Hematopoietic multipotent progenitor cell treated with erythropoietin and hydrocortisone succinate and interleukin-3 and kit ligand, for 6 days (in vitro differentiated cells): ENCODE measurements at places on chromosomes 3 and 15.

GRCh38 chr15:52281085-52282035, 14.2 kb downstream of the MYO5C start:
- DNase-seq = no peak

DNA sequence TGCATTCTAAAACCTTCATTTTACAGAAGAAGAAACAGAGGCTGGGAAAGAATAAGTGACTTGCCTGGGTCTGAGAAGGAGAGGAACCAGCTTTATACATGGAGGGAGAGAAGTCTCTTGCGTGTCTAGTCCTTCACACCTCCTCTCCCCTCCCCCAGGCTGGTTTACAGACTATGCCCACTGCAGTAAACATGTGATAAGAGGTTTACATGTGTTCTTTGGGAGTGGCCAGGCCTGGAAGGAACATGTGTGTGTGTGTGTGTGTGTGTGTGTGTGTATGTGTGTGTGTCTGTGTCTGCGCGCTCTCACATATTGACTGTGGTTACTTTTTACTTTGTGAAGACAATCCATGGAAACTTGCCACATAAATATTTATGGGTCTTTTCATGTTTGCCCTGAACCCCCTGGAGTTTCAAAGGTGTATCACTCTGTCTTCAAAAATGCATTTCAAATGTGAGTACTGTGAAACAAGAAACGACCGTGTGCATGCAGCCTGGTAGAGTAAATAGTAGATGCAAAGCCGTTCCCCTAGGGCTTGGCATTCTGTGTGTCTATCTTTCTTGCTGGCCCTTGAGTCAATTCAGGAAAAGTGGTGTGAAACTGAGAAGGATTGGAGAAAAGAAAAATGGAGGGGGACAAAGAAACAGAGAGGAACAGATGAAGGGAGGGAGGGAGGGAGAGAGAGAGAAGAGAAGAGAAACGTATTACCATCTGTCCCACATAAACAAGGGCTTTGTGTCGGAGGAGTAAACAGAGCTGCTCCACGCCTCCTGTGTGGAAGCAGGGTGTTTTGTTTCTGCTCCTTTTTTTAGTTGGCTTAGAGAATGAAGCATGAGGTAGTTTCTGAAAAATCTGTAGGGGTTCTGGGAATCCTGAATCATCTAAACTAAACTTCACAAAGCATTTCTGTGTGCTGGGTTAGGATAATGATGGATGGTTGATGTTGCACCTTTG, 51.7 kb downstream of the CLDN11 start:
- DNase-seq = no peak

- DNase-seq = peak; percentile 87
These were observed 6.3 kb downstream of the RPP25 start for GRCh38 chr15:74950078-74950908.

DNA sequence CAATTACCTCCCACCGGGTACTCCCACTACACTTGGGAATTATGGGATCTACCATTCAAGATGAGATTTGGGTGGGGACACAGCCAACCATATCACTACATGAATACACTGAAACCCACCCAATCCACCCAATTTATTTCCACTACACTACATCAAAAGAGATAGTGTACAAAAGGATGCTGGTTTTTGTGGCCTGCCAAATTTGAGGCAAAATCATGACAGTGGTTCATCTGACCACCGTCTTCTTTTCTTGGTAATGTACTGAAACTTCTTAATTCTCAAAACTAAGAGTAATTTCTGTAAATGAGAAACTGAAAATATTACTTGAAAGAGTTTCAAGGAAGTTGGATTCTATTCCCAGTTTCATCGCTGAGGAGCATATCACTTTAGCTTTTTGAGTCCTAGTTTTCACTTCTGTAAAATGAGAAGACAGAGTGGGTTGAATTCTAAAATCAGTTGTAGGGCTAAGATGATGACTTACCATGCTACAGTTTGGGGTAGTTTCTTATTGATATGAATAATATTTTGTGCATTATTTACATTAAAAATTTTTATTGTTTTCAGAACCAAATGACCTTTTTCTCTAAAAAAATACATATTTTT, 360.4 kb upstream of the CNTN6 start:
- no peak for DNase-seq

DNA sequence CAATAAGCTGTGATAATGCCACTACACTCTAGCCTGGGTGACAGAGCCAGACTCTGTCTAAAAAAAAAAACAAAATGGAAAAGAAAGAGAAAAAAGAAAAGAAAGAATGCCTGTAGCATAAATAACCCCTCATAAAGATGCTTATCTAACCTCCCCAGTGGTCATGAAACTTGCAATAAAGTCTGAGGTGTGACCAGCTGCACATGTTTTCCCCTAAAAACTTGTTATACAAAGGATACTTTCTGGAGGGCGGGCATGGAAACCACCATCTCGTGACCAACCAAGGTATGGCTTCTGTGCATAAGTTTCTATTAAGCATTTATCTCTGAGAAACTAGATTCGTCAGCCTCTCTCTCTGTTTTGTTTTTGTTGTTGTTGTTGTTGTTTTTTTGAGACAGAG, 21.8 kb downstream of the CCDC32 start:
- no peak for DNase-seq

DNA sequence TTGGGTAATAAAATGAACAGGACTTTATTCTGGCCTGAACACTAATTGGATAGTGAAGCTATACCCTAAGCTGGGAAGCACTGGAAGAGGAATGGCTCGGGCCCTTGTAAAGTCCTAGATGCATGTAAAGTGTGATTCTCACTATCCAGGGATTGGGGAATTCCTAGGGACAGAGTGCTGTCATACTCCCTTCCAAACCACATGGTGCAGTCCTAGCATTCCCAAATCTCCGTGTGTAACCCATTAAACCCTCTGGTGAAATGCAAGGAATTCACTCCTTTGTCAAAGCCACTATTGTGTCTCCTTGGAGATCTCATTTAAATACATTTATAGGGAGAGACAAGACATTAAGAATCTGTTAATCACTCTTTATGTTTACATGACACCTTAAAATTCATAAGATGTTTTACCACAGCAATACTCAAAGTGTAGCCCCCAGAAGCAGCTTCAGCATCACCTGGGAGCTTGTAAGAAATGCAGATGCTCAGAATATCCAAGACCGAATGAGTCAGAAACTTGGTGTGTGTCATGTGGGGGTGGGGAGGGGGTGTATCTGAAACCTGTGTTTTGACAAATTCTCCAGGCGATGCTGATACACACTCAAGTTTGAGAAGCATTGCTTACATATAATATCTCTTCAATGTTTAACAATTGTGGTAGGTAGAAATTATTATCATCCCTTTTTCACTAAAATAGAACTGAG, 121.8 kb upstream of the NPHP3 start:
- no peak for DNase-seq

DNA sequence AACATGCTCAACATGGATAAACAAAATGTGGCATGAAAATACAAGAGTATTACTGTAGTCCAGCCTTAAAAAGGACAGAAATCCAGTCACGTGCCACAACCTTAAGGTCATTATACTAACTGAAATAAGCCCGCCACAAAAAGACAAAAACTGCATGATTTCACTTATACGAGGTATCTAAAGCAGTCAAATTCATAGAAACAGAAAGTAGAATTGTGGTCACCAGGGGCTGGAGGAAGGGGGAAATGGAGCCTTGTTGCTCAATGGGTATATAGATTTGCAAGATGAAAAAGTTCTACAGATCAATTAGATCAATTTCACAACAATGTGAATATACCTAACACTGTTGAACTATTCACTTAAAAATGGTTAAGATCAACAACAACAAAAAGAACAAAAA, 7.4 kb downstream of the GLB1 start:
- DNase-seq = peak; percentile 39

GRCh38 chr3:160980740-160981139, 124.4 kb downstream of the B3GALNT1 start:
- no peak for DNase-seq

GRCh38 chr3:101807888-101808287, 28.9 kb downstream of the NXPE3 start:
- DNase-seq = no peak

DNA sequence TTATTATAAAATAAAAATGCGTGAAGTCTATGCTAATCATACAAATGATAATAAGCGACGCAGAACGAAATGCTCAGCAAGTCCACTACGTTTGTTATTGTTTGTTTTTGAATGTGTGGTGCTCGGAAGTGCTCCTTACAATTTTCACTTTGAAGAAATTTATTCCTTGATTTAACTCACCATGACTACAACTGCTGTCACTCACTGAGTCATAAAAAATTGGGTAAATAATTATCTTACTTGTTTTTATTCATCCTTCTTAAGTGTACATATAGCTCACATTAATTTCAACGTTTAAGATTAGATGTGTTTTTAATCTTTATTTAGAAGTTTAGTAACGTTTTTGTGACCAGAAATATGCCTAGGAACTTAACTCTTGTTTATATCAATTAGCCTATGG, 66.7 kb upstream of the NANOGP8 start:
- DNase-seq = no peak

GRCh38 chr3:70096376-70097066, 97.0 kb downstream of the SAMMSON start:
- DNase-seq = no peak

DNA sequence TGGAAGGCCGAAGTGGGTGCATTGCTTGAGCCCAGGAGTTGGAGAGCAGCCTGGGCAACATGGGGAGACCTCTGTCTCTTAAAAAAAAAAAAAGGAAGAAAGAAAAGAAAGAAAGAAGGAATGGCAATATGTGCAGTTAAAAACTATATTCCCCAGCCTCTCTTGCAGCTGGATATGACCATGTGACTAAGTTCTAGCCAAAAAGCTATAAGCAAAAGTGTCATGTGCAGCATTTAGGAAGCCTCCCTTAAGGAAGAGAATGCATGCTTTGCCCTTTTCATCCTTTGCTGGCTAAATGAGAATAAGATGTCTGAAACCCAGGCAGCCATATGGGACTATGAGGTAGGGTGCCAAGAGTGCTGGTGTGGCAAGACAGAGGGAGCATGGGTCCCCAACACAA, 21.8 kb downstream of the CYP19A1 start:
- no peak for DNase-seq

- DNase-seq = no peak
These were observed 29.6 kb upstream of the TRPC1 start for GRCh38 chr3:142694225-142694624.

DNA sequence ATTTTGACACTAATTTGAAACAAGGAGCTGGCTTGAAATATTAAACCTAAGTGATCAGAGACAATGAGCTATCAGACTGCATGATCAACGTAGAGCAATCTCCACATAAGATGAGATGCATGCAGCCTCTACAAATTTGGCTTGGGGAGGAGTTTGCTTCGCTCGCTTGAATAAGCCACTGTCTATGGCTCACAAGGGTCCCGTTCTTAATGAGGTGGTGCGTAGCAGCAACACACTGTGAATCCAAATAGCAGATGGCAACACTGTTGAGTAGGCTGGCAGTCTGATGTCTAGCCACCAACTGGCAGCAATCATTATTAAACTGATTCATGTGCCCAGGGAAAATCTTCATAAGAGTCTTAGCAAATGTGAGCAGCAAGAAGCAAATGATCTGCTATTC, 125.4 kb upstream of the CCDC54 start:
- no peak for DNase-seq

- DNase-seq = no peak
These were observed 328.5 kb downstream of the NAALADL2 start for GRCh38 chr3:175187586-175187985.

- DNase-seq = peak; percentile 86
These were observed 1.6 kb upstream of the SUCNR1 start for GRCh38 chr3:151871639-151872468.

GRCh38 chr3:143098032-143098764, 21.4 kb upstream of the CHST2 start:
- DNase-seq = no peak

DNA sequence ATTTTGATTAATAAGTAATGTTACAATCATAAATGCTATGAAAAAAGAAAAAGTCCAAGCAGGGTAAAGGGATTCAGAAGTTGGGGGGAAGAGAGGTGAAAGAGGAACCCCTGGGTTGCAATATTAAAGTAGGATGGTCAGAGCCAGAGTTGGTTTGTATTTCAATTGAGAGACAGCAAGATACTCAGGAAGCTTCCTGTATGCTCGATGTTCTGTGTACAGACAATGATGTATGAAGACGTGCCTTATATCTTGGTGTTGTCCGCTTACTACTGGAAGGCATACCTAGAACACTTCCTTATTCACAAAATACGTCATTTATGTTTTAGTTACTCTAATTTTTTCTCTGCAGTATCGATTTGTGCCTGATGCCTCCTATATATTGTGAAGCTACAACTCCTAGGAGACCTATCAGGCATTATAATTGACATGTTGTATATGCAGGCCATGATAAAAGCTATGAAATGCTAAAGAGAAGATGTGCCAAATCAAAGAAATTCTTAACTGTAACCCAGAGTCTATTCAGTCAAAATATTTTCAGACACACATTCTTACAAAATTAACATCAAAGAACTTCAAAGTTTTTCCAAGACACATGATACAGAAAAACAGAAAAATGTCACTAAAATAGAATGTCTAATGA, 87.5 kb downstream of the TBL1XR1 start:
- no peak for DNase-seq

DNA sequence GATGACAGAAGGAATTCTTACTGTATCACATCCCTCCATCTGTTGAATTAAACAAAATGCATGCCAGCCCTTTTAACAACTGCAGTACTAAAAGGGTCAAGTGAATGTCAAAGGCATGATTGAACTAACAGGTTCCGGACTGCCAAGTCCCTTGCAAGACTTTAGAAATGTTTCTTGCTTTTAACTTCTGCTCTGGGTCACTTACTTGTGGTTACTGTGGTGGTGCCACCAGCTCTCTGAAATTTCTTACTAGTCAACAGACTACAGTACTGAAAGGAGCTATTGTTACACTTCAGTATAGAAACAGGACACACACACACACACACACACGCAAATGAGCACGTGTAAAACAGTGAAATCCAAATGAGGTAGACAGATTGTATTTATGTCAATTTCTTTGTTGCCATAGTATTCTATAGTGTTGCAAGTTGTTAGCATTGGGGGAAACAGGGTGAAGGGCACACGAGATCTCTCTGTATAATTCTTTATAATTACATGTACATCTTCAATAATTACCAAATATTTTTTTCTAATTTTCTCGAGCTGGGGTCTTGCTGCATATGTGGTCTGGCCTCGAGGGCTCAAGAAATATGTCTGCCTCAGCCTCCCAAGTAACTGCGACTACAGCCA, 79.9 kb upstream of the SLC25A26 start:
- no peak for DNase-seq

DNA sequence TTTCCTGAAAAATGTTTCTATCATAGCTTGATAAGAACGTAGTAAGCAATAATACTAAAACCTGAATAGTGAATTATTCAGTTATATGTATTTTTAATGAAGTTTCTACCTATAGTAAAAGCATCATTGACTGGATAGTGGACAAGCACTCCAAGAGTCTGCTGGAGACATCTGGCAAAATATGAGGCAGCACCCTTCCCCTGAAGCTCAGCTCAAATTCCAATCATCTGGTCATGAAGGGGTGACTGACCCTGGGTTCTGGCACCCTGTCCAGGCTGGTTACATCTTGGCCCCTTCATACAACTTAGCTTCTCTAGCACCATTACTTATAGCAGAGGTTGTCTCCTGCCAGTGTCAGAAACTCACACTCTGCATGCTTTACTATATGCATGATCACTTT, 455.4 kb downstream of the RAP2B start:
- no peak for DNase-seq

- DNase-seq = peak; percentile 93
These were observed 5.2 kb downstream of the LINS1 start for GRCh38 chr15:100596792-100597191.

GRCh38 chr15:88736204-88736603, 67.0 kb upstream of the ACAN start:
- no peak for DNase-seq

- peak; percentile 59 for DNase-seq
These were observed 876 bp downstream of the PLSCR1 start for GRCh38 chr3:146543461-146544001.
